ENCODE measurements at places on chromosomes 3 and 15.

GRCh38 chr3:136928240-136928639, 29.5 kb upstream of the IL20RB start:
- DNase-seq = no peak

GRCh38 chr15:85771781-85772445, 22.8 kb downstream of the KLHL25 start:
- DNase-seq = no peak

- DNase-seq = no peak
Observed at GRCh38 chr3:54331341-54331740, 209.0 kb downstream of the CACNA2D3 start.

- no peak for DNase-seq
Observed at GRCh38 chr3:173065543-173065981, 75.5 kb downstream of the SPATA16 start.

DNA sequence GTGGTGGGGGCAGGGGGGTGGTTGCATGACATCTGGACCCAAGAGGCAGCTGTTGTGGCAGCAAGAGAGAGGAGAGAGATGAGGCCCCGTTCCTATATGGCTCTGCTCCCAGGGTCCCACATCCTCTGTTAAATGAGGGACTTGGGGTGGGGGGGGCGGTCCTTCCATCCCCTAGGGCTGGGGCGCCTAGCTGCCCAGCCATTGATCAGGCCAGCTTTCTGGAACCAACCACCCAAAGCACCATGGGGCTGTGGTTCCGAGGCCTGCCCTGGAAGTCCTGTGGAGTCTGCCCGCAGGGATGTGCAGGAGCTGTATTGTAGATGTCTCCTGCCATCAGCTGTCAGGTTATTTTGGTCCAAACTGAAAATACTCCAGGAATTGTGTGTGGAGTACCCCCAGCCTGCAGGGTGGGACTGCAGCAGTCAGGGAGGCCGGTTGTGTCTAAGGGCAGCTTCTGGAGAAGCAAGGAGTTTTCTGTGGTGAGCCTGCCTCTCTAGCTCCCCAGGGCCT, 5.2 kb downstream of the FURIN start:
- DNase-seq = no peak

DNA sequence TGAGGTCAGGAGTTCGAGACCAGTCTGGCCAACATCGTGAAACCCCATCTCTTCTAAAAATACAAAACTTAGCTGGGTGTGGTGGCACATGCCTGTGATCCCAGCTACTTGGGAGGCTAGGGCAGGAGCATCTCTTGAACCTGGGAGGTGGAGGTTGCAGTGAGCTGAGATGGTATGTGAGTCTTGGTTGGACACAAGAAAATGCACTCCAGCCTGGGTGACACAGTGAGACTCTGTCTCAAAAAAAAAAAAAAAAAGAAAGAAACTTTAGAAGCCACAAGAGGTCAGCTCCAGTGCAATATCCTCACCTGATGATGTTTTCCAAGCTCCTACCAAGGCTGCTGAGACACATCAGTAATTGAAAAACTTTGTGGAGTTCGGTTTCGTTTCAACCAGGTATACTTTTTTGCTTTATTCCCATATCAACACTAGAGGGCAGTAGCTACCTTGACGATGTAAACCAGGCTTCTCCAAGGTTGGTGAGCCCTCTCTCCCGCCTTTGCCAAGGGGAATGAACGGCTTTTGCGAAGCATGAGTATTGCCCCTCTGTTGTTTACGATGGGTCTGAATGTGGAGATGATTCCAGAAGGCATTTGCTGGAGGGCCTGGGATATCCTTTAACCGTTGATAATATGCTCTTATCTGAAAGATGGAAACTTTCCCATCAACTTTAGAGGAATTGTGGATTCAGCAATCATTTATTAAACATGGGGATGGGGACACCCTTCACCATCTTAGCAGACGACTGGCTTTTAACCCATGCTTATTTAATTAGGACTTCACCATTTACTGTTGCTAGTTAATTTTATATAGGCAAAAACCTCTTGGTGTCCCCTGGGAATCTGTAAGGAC, 202.8 kb downstream of the SV2B start:
- peak; percentile 10 for DNase-seq

DNA sequence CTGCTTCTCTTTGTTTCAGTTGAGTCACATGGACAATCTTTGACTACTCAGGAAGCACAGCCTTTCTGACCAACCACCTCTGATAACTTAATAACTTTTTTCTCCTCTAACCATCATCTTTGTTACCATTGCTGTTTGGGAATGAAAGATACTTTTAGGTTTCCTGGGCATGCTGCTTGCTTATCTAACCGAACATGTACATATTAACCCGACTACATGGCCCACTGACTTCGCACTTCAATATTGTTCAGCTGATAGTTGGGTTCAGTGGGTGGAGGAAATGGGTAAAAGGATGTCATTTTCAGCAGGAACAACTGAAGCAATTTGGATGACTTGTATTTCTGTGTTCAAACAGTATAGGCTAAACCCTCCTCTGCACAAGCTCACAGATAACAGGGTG, 214.3 kb downstream of the SQOR start:
- DNase-seq = no peak

- no peak for DNase-seq
Observed at GRCh38 chr15:66359740-66360139, 3.3 kb upstream of the TIPIN start.

- no peak for DNase-seq
Observed at GRCh38 chr15:49979705-49980382, 139.2 kb downstream of the ATP8B4 start.

DNA sequence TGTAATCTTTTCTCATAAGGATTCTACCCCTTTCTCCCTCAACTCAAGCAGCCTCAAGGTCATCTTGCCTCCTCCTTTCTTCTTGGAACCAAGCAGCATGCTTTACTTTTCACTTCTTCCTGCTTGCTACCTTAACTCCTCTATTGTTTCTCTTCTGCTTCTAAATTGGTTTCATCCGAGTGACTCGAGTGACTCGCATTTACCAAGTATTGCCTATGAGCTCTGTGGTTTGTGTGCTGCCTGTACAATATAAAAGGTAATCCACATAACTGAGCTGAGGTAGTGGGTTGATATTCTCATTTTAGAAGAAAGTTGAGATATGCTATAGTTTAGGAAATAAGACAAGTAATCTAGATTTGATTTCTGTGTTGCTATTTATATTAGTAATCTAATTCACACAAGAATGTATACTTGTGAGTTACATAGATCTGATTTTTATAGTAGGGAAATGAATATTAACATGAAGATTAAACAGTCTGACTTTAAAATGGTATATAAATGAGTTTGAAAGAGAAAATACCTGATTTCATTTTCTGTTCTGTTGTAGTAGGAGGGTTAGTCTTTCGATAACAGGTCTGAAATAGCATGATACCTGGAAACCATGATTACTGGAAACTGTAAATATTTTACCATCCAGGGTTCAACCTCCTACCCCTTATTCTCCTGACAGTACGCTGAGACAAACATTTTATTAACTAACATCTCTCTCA, 5.5 kb downstream of the HHLA2 start:
- DNase-seq = no peak

GRCh38 chr15:73926219-73927002, at the start of gene LOXL1:
Gene LOXL1 (plus strand): TSS chr15:73926462. CDS start chr15:73926784, 322 bp downstream.
- no peak for DNase-seq

- DNase-seq = no peak
Observed at GRCh38 chr3:78641703-78642102, 1126.1 kb downstream of the ROBO1 start.

- no peak for DNase-seq
Observed at GRCh38 chr15:92457471-92458041, 63.9 kb downstream of the ST8SIA2 start.

GRCh38 chr15:74657846-74658245, 38.0 kb downstream of the EDC3 start:
- no peak for DNase-seq

- DNase-seq = no peak
Observed at GRCh38 chr15:77393471-77393840, 26.4 kb downstream of the PEAK1 start.

DNA sequence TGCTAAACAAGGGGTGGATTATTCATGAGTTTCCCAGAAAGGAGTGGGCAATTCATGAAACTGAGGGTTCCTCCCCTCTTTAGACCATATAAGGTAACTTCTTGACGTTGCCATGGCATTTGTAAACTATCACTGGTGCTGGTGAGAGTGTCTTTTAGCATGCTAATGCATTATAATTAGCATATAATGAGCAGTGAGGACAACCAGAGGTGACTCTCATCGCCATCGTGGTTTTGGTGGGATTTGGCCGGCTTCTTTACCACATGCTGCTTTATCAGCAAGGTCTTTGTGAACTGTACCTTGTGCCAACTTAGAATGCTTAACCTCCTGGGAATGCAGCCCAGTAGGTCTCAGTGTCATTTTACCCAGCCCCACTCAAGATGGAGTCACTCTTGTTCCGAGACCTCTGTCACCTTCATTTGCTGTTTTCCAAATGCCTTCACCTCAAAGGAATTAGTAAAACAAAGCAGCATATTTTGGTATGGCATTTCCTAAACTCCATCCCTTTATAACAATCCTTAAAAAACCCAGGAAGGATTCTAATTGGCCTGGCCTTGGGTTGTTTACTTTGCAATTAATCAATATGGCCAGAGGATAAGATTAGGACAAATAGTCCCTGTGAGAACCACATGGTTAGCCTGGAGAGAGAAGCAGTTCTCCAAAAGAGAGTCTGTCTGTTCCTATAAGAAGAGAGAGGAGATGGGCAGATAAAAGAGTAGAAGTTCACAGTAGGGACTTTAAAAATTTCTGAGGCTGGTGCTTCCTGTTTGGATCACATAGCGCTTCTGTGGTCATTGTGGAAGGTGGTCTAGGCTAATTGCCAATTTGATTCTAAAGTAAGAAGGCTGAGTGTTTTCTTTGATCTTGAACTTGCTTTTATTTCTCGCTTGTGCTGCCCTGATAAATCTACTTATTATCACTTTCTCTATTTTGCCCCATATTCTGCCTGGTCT, 155.2 kb upstream of the EOMES start:
- DNase-seq = no peak

GRCh38 chr3:54443561-54444161, 321.3 kb downstream of the CACNA2D3 start:
- DNase-seq = no peak

- DNase-seq = no peak
Observed at GRCh38 chr15:70050970-70051369, 46.7 kb downstream of the TLE3 start.

- DNase-seq = no peak
Observed at GRCh38 chr3:156143136-156143535, 22.8 kb downstream of the KCNAB1 start.

DNA sequence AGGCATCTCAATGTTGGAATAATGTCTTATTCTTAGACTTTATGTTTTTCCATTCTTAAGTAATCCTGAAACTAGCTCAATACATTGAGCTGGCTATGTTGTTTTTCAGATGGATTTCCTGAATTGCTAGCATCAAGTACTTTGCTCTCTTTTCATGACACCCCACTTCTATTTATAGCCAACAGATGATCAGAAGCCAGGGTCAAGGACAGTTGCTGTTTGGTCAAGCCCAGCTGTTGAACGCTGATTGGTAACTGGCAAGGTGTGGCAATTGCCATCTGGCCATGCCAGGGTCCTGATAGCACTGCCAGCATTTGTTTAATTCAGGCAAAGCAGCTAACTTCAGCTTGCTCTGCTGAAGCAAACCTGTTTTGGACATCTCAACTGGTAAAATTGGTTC, 46.2 kb upstream of the PLCL2 start:
- no peak for DNase-seq

- DNase-seq = no peak
Observed at GRCh38 chr3:60033901-60034453, 984.2 kb upstream of the CFAP20DC start.

DNA sequence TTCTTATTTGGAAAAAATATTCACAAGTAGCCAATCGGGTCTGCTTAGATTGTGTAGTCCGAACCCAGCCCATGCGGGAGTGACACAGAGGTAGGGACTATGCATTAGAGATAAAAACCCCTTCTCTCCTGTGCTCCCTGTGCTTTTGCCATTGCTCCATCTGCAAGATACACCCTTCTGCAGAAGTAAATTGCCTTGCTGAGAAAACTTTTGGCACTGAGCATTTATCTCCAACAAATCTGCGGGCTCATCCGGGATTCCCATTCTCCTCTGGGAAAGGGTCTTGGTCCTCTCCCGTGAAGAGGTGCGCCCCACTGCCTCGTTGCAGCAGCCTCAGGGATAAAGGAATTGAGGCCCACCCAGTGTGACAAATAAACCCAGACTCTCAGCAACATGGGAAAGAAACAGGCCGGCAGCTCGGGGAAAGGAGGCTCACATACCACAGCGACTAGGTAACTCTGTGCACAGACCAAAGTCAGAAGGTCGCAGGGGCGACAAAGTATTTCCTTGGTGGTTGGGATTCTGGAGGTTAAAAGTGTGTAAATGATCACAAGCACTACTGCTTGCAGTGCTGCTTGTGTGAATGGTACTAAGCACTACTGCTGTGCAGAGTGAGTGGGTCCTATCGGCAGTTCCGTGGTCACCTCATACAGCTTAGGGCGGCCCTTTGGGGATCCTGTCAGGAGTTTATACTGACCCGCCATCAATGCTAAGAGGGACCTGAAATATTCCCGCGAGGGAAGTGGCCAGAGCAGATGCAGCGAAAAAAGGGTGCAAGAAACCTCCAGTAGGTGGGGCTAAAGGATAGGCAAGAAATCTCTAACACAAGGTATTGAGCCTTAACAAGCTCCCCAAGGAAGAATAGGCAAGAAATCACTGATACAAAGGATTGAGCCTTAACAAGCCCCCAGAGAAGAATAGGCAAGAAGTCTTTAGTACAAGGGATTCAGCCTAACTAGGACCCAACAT, 54.3 kb downstream of the GSK3B start:
- no peak for DNase-seq

GRCh38 chr3:182796310-182796709, 3.0 kb downstream of the ATP11B start:
- no peak for DNase-seq

DNA sequence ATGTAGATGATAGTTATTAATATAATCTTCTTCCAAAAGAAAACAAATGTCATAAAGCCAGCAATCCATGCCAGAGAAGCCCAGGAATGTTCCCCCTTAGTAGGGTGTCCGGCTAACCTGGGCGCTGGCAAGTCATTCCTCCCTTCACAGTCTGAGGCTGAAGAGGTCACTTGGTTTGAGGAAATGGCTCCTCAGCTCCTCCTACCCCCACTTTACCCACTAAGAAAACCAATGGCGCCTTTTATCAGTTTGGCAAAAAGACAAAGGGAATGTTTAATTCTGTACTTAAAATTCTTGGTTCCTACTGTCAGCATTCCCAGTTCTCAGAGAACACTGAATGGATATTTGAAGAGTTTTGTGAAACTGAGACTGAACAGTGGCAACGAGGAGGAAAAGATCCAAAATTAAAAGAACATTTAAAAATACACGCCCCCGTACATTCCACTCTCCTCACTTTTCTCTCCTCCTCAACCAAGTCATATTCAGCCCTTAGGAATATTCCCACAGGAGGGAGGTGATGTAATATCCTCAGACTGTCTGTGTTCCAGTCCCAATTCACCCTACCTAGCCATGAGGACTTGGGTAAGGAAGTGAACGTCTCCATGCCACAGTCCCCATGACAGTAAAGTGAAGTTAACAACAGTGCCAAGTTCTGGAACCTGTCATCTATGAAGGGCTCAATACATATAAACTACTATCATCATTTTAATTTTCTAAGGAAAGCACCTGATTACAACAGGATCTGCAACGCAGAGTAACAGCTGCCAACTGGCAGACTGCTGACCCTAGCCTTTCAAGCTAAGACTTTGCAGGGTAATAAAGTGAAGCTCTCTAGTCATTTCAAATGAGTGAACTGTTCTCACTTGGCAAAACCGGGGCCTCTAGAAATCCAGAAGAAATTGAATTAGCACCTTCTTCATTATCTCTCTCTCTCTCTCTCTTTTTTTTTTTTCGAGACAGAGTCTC, 234.5 kb upstream of the ICE2 start:
- DNase-seq = no peak
